HT1080 (cell line): ENCODE measurements at places on chromosomes 12 and 14. TPM values are rescaled to one million over a fixed set of nuclear protein-coding genes. Genes with fewer than 3 reads are reported as not detected.
A peak's percentile ranks its signal among the peaks of the same experiment; 100 is the strongest.

Gene FGF23
- not detected in 2 replicates for total RNA-seq

- DNase-seq, result no peak
These were observed 97.9 kb downstream of the PAWR start for GRCh38 chr12:79592865-79593264.

- DNase-seq, result peak; percentile 56
These were observed 874 bp downstream of the CDC42BPB start for GRCh38 chr14:103056322-103057027.

Gene HOXC10
- 2.7 and 3.8 TPM in 2 replicates for total RNA-seq

Gene PALS1
- total RNA-seq, result 24.4 and 26.2 TPM in 2 replicates

DNA sequence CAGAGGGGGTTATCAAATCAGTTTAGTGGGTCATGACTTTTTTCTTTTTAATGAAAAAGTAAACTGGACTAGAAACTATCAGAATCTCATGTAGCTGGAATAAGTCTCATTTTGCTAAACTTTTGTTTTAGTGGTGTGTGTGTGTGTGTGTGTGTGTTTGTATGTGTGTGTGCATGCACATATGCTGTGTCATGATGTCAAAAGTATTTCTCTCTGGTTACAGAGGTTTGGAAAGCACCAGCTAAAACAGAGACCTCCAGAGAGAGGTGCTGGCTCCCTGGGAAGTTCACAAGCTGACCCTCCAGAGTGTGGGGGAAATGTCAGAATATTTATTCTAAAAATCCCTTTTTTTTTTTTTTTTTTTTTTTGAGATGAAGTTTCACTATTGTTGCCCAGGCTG, 114.7 kb downstream of the LGMN start:
- DNase-seq, result no peak

Gene PMCH
- total RNA-seq, result not detected in 2 replicates

DNA sequence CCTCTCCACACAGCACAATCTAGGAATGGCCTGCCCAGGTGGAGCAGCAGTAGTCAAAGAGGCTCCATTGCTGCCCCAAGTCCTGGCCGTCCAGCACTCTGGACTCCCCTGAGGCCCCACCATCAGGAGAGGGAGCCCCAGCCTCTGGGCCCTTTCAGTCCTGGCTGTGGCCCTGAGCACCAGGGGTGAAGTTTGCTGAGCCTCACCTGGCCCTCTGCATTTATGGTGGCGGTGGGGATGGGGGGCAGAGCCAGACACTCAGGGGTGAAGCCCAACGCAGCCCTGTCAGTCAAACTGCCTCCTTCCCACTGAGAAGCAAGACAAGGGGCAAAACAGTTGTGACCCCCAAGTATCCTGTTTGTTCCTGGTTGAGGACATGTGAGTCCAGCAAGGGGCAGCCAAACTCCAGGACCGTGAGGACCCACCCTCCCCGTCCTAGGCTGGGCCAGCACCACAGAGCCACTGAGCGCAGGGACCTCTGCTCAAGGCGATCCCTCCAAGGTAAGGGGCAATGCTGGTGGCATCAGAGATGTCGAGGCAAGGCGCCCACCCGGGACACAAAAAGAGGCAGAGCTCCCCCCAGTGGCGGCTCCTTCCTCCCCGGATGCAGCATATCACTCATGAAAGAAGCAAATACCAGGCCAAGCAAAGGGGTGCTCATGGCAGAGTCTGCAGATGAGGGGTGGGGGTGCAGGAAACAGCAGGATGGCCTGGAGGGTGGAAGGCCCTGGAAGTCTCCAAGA, 4.8 kb upstream of the AMN start:
- DNase-seq, result peak; percentile 33

DNA sequence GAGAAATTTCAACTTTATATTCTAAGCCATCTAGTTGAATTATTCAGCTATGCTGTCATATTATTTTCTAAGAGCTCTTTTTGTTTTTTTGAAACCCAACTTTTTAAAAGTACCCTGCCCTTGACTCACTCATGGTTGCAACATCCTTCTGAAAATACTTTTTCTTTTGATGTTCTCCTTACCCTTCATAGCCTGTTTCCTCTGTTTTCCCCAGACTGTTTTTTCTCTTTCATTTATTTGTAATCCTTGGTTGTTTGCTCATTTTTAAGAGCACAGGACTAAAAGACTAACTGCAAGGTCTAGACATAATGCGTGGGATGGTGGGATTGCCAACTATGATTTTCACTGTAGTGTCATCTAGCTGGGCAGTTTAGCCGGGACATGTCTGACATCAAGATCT, 21.2 kb upstream of the CDKL1 start:
- no peak for DNase-seq

DNA sequence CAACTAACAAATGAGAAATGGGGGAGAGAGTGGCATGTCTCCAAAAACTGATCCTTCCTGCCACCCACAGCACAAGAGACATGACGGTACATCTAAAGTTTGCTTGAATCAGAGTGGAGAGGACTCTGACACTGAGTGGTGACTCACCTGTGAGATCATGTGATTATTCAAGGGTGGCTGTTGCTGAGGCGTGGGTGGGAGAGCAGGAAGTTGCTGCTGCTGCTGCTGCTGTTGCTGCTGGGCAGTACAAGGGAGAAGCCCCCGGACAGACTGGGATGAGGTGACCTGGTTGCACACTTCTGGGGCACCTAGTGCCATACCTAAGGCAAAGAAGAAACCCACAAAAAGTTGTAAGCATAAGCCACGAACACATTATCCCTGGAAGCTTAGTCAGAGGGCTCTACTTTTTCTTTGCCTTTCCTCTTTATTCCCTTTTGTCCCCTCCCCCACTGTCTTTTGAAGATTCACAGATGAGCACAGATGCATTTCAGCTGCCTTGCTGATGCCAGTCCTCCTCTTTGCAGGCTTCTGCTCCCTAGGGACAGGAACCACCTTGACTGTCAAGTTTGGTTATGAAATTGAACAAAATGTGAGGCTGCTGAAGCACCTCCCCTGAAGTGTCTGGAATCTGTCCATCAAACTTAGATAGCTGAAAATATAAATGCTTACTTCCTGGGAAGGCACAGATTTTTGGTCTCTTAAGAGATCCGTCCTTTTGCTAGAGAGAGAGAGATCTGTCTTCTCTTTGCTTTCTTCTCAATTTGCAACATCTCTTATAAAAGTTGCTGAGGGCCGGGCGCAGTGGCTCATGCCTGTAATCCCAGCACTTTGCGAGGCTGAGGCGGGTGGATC, 29.4 kb upstream of the STAC3 start:
- DNase-seq, result peak; percentile 95

Gene CARMIL3
- total RNA-seq, result 0.07 and 0.11 TPM in 2 replicates

DNA sequence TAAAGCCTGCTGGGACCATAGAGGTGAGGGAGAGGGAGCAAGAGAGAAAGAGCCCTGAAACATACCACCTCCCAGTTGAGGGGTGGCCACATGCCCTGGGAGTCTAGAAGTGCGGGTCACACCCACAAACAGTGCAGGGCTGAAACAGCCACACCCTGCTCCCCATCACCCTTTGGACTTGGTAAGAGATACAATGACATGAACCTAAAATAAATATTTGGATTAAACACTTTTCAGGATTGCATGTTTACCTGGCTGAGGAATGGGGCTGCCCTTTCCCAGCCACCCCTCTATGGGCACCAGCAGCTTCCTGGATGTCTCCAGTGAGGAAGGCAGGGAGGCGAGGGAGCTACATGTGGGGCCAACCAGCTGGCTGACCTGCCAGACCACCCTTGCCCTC, 39.0 kb upstream of the TC2N start:
- DNase-seq, result no peak

DNA sequence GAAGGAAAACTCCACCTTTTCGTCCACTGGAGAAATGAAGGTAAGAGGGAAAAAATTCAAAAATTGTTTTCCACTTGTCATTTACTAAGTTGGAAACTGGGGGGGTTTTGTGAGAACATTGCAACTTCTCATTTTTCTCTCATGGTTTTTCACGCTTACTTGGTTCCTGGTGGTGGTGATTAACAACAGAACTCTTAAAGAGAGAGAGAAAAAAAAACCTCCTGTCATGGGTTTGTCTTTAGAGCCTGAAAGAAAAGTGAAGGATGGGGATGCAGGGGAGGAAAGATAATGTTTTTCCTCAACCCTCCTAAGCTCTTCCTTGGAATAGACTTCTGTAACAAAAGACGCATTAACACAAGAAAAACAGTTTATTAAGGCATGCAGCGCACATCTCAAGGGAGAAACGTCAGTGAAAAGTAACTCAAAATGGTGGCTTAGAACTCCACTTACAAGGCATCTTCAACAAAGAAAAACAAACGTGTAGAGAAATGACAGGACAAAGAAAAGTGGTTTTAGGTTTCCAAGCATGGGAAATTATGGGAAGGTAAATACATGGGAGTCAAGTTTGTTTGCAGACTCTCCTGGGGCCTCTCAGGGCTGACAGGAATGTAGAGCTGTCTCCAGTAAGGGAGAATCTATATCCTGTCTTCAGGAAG, 81.9 kb upstream of the ATF7IP start:
- DNase-seq, result no peak

DNA sequence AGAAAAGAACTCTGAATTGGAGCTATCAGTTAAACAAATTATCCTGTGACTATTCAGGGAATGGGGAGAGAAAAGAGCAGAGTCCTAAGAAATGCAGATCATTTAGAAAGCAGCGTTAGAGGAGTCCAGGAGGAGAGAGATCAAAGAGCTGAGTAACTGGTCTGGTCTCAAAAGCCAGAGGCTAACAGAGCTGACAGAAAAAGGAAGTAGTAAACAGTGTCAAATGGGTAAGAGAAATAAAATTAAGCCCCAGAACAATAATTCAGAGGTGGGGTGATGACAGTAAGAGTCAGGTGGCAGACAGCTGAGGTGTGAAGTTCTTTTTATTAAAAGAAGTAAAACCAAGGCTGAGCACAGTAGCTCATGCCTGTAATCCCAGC, 19.3 kb downstream of the GXYLT1 start:
- no peak for DNase-seq

DNA sequence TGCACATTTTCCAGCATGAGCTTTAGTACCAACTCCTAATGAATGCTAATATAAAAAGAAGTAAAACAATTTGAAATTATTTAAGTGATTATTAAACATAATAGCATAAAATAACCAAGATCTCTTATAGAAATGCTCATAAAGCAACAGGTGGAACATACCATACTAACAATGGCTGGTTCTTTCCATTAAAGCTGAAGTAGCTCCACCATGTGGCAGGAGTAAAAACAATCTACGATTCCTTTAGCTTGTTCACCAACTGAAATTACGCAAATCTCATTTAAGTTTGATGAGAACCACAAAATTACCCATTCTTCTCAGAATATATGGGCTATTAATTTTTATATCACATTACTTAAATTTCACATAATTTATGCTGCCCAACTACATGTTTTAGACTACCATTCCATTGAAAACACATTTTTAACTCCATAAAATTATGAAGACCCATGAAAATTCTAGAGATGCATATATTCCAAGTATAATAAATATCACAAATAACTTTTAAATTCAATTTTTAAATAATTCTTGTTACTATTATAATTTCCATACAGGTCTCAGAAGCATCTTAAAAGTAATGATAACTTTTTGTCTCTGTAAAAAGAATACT, 213.6 kb downstream of the DAD1 start:
- peak; percentile 26 for DNase-seq

Gene KCNH5
- total RNA-seq, result 1.0 and 3.0 TPM in 2 replicates

- no peak for DNase-seq
These were observed 113.3 kb downstream of the LRRK2 start for GRCh38 chr12:40338071-40338470.

Gene SMOC1
- total RNA-seq, result 0.97 and 1.5 TPM in 2 replicates

DNA sequence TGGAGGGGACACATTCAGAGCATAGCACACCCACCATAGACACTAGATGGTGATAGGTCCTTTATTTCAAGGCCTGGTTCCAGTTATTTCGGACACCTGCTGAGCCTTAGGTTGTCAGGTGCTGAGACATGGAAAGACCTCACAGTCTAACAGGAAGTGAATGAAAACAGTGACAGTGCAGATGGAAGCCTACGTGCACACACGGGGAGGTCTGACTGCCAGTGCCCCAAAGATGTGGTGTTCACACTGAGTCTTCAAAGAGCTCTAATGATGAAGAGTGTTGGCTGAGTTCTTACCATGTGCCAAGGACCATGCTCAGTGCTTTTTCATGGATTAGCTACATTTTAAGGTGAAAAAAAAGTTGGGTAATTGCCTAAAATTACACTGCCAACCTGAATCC, 46.6 kb downstream of the CKB start:
- DNase-seq, result no peak

DNA sequence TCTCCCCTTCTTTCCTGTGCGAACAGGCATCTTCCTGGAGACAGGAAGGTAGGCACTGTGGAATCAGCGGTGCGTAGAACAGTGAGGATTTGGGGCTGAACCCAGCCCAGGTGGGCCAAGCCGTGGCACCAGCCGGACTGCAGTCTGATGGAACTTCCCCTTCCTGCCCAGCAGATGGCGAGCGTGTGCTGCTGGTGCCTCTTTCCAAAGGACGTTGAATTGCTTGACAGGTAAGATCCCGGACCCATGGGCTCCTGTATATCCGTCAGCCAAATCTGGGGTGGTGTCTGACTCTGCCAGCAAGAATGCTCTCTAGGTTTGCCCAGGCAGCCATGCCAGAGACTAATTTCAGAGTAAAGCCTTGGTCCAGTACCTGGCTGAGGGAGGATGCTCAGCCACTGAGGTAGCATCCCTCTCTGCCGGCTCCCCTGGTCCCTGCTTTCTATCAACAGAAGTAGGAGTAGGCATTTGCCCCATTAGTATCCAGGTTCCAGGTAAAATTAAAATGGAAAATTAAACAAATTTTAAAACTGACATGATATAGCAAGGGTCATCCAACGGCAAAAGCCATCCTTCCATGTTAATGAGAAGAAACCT, 21.1 kb upstream of the KCNA5 start:
- peak; percentile 7 for DNase-seq

DNA sequence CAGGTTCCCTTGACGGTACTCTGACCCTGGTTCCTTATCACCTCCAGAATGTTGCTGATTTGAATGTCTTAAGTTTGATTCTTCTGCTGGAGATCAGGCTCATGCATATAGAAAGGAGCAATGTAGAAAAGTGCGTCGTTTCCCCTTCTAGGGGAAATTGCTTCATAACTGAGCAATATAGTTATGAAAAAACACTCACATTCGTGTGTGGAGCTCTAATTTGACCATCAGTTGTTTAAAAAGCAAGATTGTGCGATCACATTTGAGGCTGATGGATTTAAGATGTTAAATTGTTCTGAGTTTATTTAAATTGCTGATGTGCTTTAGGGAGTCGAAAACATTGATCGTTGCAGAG, 19.2 kb downstream of the PELI2 start:
- DNase-seq, result no peak

Gene SNRNP35
- 12.8 and 16.6 TPM in 2 replicates for total RNA-seq

DNA sequence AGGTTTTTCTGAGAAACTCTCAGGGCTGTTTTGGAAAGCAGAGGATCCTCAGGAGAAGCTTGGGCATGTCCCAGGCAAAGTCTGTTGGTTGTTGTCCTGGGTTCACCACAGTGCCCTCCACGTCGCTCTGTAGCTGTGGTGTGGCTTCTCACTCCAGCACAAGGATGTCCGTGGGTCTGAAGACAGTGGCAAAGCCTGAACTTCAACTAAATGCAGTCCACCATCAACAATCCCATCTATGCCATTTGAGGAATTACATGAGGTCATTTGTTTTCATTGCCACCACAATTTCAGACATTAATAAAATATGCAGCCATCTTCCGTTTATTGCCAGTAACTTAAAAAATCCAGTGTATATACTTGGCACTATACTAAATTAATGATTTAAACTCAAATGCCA, 272.1 kb downstream of the LRIG3 start:
- DNase-seq, result no peak
